ENCODE measurements at places on chromosomes 11 and 22. TPM values are rescaled to one million over a fixed set of nuclear protein-coding genes. Genes with fewer than 3 reads are reported as not detected.

APOA5 gene
- not detected for total RNA-seq

RBMXL2 gene
- total RNA-seq, result not detected

RIBC2 gene
- 0.41 TPM for total RNA-seq

SYNGR1 gene
- total RNA-seq, result 50.1 TPM

NLRP10 gene
- total RNA-seq, result not detected

FDXACB1 gene
- total RNA-seq, result 10.2 TPM

GPHA2 gene
- not detected for total RNA-seq

OR5T1 gene
- not detected for total RNA-seq

TRIM49 gene
- under 0.01 TPM for total RNA-seq

PPM1F gene
- 19.2 TPM for total RNA-seq

OR52H1 gene
- total RNA-seq, result 0.41 TPM

MAP6 gene
- total RNA-seq, result 64.0 TPM

SYTL2 gene
- 4.9 TPM for total RNA-seq

TMEM191C gene
- 2.4 TPM for total RNA-seq

EHF gene
- 0.41 TPM for total RNA-seq

NPAS4 gene
- under 0.01 TPM for total RNA-seq

NEFH gene
- total RNA-seq, result 0.41 TPM

EPS8L2 gene
- 0.41 TPM for total RNA-seq

SLC22A6 gene
- total RNA-seq, result 10.6 TPM

Measured in frontal cortex (tissue), 4 donors.